ENCODE measurements at places on chromosomes 6 and 20.

GRCh38 chr6:150722614-150723344 lies 123.1 kb downstream of the PLEKHG1 start:
- no peak for DNase-seq

GRCh38 chr6:69887714-69888345 lies 21.5 kb downstream of the COL19A1 start:
- no peak for DNase-seq

- no peak for DNase-seq
Measured at GRCh38 chr20:32970115-32970972, 33.9 kb downstream of the SUN5 start.

DNA sequence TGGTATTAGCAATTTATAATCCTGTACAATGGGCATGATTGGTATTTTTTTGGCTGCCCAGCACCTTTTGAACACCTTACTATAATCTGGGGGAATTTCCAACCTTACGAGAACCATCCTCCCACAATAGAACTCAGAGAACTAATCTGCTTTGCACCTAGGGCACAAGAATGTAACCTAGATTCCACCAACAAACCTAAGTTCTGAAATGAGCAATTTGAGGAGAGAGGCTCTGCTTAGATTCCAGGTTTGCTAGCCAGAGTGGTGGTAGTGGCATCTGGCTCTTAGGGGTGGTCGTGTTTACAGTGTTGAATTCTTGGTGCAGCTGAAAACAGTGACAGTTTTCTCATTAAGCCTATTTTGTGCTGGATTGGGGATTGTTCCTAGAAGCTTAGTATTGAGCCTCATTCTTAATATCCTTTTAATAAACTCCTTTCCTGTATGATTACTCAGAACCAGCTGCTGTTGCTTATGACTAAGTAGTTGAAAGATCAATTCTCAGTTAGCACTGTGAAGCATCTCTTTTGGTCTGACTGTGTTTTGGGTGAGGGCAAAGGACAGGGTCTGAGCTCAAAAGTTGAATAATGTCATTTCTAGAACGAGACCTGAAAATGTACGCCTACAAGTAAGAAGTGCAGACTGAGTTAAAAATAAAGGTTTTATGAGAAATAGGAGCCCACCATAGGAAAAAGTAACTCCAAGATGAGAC lies 385.6 kb downstream of the CDKAL1 start:
- peak; percentile 2 for DNase-seq

DNA sequence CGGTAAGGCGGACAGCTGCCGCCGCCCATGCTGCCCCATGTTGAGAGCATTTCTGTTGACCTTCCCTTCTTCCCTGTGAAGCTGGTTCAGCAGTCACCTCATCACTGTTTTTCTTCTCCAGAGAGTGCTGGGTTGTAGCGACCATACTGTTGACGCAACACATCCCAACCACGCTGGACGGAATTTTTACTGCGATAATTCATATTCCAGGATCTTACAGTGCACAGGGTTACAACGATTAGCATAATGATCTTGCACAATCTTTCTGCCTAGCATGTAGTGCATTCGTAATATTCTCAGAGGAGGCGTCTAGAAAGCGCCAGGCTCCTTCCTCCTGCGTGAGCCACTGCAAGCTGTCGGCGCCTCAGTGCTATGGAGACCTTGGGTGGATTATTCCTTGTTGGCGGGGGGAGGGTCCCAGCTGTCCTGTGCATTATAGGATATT lies 137.0 kb downstream of the MTHFD1L start:
- no peak for DNase-seq

- DNase-seq, result no peak
Measured at GRCh38 chr20:60338556-60338955, 380.3 kb downstream of the CDH26 start.
